ENCODE measurements at places on chromosomes 11 and 22.

- peak; percentile 25 for DNase-seq
Observed at GRCh38 chr11:44950625-44951476, at the start of gene TP53I11. Gene TP53I11, minus strand, starts transcription at chr11:44950883. Its CDS starts 12,548 bp downstream, at chr11:44938335.

DNA sequence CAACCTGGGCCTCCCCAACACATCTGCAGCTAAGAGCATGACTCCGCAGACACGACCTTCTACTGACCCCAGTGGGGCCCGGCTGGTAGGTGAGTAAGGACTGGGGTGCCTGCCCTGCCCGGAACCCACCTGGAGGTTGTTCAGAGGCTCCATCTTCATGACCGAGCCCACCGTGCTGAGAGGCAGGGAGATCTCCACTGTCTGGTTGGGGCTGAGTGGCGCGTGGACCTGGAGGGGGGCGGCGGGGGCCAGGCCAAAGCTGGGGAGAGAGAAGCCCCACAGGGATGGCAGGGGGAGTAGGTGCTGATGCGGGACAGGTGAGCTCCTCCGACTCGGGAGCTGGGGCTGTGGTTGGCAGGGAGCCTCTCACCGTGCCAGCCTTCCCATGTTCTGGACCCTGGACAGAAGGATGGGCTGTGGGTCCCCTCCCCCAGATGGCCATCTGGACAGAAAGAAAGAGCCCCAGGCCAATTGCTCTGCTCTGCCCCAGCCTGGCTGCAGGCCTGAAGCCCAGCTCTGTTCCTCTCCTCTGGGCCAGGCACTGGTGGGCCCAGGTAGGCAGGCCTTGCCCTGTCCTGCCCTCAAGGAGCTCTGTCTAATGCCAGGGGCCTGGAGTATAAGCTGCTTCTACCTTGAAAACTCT is 16.3 kb upstream of the RASL10A start:
- DNase-seq: no peak

DNA sequence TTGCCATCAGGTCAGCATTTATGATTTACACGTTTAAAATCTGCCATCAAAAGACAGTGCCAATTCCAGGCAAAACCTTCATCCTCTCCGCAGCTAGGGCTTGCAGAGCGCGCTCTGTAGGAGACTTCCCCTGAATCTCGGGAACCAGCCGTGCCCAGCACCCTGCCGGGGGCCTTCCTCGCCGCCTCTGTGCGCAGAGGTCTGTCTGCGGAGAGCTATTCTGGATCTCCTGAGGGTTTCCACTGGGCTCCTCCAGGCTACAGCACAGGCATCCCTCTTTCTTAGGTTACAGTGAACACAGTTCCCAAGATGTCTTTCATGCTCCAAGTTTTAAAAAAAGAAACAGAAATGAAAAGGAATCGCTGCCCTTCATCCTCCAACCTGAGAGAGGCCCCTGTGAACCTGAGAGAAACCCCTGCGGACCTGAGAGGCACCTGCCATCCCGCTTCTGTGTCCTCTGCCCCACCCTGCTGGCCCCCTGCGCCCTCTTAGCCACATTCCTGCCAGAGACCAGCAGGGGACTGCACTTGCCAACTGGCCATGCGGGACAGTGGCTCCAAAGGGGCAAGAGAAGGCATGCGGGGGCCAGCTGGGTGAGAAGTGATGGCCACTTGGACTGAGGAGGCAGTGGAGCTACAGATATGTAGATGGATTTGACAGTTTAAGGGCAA is 16.1 kb downstream of the TP53AIP1 start:
- DNase-seq: no peak

DNA sequence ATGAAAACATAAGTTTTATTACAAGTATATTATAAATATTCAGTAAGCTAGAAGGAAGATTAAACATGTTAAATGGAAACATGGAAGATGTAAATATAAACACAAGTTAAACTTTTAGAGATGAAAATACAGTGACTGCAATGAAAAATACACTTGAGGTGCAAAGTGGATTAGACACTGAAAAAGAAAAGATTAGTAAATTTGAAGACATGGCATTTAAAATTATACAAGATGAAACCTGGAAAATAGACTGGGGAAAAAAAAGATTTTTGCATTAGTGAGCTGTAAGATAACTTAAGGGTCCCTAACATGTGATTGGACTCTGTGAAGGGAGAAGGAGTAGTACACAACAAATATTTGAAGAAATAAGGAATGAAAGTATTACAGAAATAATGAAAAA is 33.3 kb downstream of the ELP4 start:
- no peak for DNase-seq

- DNase-seq: no peak
Observed at GRCh38 chr11:117805045-117805444, 8.0 kb upstream of the DSCAML1 start.

All from stimulated activated CD8-positive, alpha-beta memory T cell treated with anti-CD3 and anti-CD28 coated beads, Interleukin-4, amount 100 ng/mL, for 1 hour (primary cell).